K562 (cell line): ENCODE measurements at places on chromosomes 3 and 15.

- peak; percentile 54 for DNase-seq
Observed at GRCh38 chr3:41200669-41201021, 1.3 kb downstream of the CTNNB1 start.

- DNase-seq: no peak
Observed at GRCh38 chr3:52086461-52086860, 30.1 kb upstream of the DUSP7 start.

GRCh38 chr3:107077391-107077790 lies 299.8 kb upstream of the CCDC54 start:
- no peak for DNase-seq

DNA sequence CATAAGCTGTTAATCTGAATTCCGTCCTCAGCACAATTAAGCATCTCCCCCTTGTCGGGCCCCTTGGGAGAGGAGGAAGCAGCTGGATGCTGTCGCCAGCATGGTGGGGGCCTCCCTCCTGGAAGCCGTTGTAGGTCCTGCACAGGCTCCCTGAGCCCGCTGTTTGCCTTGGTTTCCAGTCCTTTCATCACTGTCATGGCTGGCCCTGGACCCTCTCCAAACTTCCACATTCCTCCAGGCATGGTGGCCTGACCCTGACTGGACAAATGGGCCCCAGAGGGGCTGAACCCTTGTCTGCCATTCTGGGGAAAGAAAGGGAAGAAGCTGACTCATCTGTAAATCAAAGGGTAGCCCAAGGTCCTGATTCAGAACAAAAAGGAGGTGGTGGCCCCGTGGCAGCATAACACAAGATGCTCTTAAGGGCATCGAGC lies 300.5 kb upstream of the LRRFIP2 start:
- DNase-seq: no peak

DNA sequence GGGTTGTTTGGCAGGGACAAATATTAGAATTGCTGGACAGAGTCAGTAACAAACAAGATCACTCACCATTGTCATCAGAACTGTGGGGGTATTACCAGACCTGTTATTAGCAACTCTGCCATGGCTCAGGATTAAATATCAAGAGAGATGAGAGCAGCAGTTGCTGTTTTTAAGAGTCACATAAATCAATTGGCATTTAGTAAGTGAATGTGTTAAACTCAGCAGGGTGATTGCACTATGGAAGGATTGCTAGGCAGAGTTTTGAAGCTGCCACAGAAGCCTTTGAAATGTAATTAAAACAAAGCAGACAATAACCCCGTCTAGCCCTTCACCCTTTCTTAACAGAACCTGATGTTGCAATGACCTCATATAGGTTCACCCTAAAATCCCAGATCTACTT lies 238.8 kb downstream of the GAP43 start:
- no peak for DNase-seq

DNA sequence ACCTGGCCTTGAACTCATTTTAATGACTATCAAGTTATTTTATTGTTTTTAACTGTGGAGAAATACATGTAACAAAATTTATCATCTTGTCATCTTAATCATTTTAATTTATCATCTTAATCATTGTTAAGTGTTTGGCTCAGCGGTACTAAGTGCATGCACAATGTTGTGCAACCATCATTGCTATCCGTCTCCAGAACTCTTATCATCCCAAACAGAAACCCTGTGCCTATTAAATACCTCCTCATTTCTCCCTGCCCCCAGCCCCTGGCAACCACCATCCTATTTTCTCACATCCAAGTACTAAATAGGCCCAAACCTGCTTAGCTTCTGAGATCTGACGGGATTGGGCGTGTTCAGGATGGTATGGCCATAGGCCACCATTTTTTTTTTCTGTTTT lies 51.5 kb upstream of the UBP1 start:
- no peak for DNase-seq

DNA sequence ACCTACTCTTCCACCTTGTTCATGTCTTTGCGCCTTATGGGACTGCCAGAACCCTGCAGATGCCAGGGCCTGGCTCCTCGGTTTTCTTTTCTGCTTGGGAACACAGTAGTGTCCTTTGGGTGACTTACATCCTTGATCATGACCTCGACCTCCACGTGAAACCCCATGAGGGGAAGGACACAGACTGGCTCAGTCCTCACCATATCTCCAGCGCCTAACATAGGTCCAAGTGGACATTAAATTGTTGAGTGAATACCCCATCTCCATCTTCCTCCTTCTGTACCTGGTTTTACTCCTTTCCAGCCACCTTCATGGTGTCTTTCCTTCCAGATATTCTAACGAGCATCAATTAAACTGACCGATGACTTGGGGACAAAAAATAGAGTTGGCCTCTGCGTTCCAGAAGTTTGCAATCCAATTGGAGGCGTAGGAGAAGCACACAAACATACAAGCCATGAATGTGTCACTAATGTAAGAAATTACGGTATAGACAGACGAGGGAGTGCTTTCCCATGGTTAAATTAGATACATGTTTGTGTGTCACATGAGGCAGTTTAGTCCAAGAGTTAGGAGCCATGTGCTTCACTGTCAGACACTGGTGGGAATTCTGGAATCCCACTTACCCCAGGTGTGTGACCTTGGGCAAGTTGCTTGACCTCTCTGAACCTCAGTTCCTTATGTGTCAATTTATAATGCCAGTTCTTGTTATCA lies 907 bp upstream of the HERC1 start:
- no peak for DNase-seq

DNA sequence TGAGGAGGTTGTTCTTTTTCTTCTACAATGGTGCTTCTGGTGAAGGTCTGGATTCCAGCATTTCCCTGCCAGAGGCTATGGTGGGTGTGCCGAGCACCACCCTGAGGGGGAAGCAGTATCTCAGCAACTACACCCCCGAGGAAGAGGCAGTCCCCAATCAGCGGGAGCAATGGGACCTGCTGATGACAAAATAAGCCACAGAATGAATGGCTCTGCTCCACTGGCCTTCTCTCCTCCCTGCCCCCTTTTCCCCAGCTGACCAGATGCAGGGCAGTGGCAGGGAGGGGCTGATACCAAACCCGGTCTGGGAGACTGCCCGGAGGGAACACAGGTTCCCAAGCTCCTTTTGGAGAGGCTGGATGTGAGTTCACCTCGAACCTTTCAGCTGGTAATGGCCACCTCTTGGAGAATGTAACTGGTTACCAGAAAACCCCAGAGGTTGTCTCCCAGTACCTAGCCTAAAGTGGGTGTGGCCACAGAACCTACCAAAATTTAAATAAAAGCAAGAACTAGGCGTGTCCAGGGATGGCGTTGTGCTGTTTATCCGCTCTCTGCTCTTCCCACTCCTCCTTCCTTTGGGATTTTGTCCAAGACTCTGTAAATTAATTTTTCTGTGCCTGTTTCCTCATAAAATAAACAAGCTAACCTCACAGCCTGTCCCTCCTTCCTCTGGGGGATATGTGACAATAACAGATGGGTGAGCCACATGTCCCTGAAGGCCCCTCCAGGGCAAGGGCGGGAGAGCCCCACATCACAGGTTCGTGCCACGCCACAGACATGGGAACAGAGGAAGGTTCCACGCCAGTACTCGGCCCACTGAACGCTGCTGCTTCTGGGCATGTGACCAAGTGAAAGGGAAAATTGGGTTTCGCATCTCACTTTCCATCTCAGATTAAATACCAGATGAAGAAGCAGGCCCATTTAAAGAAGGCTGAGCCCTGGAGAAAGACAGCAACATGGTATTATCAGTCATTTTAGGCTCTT lies 35.1 kb upstream of the SPTBN5 start:
- no peak for DNase-seq

GRCh38 chr15:49075881-49076280 lies 29.6 kb upstream of the SECISBP2L start:
- no peak for DNase-seq

DNA sequence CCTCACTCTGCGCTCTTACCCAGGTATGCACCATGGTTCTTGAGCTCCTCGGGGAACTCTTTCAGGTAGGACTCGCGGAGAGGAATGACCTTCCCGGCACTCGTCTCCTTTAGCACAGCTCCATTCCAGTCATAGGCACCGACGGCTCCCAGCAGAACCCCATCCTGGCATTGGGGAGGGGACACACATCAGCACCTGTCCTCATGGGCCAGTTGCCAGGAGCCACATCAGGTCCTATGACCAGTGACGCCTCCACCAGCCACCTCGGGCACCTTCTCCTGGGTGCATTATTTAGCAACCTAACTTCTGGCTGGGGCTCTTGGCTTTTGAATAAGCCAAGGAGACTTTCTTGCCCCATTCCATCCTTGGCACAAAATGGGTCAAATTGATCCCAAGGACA lies 61.9 kb downstream of the FEM1B start:
- no peak for DNase-seq

DNA sequence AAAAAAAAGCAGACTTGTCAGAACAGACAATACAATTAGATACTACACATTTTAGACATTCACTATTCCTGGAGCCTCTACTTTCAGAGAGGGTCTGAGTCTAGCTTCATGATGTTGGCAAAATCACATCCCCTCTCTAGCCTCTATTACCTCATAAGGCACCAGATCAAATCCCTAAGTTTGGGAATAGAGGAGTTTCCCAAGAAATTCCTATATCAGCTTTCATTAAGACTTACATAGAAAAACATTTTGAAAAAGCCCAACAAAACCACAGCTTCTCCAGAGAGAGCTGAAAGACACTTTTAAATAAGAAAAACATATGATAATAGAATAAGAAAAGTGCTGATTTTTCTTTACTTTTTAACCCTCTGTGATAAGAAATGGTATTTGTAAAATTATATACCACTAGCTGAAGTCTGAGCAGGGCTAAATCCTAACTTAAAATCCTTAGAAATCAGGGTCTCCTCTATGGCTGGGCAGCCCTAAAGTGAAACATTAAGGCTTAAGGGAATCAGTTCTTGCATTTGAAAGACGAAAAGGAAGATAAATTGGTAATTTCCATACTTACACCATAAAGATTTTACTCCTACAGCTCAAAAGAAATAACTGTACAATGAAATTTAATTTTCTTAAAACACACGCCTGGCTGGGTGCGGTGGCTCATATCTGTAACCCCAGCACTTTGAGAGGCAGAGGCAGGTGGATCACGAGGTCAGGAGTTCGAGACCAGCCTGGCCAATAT lies 4.3 kb downstream of the TBC1D2B start:
- no peak for DNase-seq

- no peak for DNase-seq
Observed at GRCh38 chr3:126618021-126618420, 36.9 kb downstream of the TXNRD3 start.

DNA sequence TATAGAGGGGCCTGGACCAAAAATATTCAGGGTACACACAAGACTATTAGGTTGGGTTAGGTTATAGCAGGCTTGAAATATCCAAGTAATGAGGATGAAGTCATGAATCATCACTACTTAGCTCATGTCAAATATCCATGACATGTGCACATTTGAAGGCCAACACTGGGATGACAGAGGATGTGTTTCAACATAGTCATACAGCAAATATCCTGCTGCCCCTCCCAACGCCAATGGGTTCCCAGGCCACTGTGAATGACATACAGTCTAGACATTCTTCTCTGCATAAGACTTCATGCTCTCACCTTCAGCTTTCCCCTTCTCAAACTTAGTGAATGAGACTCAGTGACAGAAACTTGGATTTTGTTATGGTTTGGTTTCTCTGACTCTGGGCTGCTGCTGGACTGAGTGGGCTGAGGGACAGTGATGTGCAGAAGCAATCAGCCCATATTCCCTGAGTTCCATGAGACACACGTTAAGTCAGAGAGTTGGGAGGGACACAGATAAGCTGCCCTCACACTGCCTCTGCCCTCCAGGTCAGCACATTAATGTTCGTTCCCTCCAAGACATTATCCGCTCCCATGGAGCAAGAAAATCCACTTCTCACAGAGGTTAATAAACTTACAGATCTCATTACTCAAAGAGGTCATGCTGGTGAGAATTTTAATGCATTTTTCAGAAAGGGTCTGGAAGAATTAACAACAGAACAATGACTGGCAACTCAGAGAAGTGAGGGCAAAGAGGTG lies 15.4 kb downstream of the HOMER2 start:
- DNase-seq: no peak

DNA sequence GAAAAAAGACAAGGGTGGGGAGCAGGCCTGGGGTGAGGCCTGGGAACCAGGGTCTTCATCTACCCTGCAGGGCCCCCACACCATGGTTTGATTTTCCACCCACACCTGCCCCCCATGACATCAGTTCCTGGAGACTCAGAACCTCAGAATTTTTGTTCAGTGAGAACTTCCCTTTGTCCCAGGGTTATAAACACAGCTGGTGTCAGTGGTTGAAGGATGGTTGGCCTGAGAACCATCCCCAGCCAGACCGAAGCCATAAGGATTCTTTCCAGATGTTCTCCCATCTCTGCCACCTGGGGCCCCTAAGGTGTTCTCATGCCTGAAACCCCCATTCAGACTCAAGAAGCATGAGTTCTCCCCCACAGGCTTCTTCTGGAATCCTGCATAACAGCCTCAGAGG lies 16.6 kb downstream of the CCDC33 start:
- DNase-seq: no peak
